ENCODE measurements at places on chromosomes 7 and 10.

GRCh38 chr10:123870260-123870659 is 21.3 kb downstream of the CPXM2 start:
- DNase-seq = no peak

GRCh38 chr7:1295776-1296355 is 63.2 kb downstream of the UNCX start:
- no peak for DNase-seq

DNA sequence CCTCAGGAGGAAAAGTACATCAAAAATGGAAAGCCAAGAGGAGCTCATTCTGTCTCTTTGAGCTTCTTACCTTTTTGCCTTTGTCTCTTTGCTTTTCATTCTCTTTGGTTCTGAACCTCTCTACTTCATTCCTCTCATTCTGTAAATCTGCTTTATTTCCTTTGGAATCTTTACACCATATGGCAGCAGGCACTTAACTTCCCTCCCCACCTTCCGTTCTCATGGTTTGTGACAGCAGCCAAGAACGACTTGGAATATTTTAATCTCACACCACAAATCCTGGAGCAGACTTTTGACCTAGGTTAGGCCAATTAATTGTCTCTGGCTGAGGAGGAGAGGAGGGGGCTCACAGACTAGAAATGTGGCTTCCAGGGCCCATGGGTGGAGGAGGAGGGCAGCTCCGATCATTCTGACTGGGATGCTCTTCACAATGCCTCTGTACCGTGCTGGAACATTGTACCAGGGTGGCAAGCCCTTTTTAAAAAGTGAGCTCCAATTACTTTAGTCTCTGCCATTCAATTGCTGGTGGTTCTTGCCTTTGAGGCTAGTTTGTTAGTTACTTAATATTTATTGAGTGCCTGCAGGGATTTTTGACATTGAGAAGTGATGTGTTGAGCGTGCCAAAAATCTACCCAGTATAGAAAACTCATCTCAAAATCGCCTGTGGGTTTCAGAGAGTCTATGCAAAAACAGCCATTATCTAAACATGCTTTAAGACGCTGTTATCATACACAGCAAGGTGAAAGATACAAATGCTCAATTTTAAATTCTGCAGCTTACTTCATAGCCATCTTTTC is 386.6 kb downstream of the DPP6 start:
- no peak for DNase-seq

- DNase-seq = no peak
Measured at GRCh38 chr10:121709675-121710073, 111.4 kb upstream of the FGFR2 start.

- no peak for DNase-seq
Measured at GRCh38 chr7:93945756-93946535, 24.4 kb downstream of the GNG11 start.

GRCh38 chr7:80135309-80136104 is 876 bp downstream of the GNAI1 start:
- no peak for DNase-seq

GRCh38 chr10:17758200-17758599 is 6.2 kb downstream of the TMEM236 start:
- DNase-seq = no peak

DNA sequence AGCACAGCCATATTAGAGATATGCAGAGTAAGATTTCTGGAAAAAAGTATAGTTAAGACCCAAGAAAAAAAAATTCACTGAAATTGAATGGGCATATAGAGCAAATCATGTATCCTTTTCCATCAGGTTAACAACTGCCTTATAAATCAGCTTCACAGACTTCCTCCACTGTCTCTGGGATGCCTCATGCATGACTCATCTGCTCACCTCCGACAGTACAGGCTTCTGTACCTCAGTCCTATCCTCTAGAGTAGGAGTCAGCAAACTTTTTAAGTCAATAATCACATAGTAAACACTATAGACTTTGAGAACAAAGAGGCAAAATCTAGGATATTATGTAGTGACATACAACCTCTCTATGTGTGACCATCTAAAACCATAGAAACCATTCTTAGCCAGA is 211.6 kb upstream of the SP8 start:
- DNase-seq = no peak

DNA sequence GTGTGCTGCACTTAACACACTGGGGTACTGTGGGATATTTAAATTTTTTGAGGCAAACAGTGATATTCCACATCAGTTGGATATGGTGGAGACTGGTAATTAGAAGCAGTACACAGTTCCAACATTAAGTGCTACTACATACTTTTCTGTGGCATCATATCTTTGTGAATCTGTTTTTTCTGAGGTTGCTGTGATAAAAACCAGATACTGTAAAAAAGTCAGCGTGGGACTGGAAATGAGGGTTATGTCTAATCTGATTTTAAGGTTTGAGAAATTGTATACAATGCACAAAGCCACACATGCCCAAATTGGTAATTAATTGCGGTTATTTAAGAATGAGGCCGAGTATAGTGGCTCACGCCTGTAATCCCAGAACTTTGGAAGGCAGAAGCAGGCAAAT is 41.2 kb downstream of the TBC1D12 start:
- DNase-seq = no peak

GRCh38 chr7:138749960-138750359 is 47.8 kb upstream of the TMEM213 start:
- DNase-seq = no peak

DNA sequence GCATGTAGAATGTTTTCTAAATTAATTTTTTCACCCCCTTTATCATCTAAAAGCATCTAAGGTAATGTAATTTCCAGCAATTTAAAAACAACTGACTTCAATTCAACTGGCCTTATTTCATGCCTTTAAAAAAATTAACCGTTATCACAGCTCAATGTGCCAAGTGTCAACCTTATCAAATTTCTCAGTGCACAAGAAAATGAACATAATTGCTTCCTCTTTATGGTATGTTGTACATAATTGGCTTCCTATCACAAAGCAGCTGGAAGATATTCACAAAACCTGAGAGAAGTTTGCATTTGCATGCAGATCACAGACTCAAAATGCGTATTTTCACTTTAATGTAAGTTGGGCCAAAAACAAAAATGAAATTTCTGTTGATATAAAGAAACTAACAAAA is 966.4 kb downstream of the GRM8 start:
- DNase-seq = no peak

- no peak for DNase-seq
Measured at GRCh38 chr7:47550788-47551470, 31.0 kb downstream of the TNS3 start.

DNA sequence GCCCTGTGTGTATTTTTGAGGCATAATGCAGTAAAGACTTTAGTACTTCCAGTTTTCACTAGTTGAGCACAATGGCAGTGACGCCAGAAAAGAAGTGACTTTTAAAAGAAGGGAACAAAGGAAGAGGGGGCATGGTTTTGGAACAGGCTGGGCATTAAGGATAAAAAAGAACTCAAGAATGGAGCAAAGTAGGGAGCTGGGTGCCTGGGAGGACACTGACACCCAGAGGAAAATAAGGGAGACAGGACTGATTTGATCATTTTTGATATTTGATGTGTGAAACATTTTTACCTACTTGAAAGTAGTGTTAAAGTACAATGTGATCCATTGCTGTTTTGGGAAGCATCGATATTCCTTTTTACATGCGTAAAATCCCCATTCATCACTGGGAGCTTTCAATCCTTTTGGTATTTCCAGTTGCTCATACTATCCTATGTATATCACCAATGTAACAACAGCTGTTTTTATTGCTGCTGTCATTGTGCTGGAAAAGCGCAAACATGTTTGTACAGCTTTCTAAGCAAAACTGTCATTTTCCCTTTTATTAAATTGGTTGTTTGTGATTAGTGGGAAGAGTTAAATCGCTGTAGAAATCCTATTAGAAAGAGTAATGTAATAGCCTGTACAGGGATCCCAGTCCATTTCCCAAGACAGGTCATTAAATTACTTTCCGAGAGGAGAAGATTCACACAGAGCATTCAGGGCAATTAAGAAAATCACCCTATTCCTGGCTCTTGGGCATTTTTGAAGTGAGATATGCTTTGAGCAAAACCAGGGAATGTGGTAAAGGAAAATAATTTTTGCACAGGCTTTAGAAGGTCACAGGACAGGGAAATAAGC is 85.2 kb downstream of the ADAM12 start:
- DNase-seq = no peak

All from fibroblast of the conjunctiva (primary cell).